ENCODE measurements at places on chromosomes 2 and 18.

DNA sequence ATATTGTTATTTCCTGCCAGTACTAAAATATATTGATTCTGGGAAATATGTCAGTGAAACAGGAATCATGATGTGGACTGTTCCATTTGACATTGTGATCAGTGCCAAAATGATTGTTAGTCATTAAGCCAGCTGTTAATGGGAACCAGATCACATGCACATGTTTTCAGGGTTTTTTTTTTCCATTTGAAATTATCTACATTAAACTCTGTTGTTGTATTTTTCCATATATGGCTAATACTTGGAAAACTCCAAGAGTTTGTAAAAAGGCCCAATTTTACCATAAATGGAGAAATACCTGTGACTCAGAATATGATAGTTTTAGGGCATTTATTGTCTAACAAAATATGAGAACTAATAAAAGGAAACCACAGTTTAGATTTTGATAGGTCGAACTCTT, 13.4 kb downstream of the ITGAV start:
- no peak for DNase-seq

DNA sequence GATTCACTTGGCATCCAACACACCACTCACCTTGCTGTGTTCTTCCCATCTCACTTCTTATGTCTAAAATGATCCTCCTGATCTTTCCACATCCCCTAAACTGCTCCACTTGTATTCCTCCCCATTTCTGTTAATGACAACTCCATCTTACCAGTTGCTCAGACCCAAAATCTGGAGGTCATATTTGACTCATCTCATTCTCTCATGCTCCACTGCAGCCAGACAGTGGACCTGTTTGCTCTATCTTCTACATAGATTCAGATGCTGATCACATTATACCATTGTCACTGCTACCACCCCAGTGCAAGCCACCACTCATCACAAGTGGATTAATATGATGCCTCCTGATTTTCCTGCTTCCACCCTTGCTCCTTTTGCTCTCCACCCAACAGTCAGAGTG, 7.9 kb upstream of the NABP1 start:
- no peak for DNase-seq

- DNase-seq: no peak
Measured at GRCh38 chr2:73985308-73986084, 786 bp downstream of the TET3 start.

GRCh38 chr2:69601179-69601612, 42.3 kb downstream of the AAK1 start:
- DNase-seq: peak; percentile 83

GRCh38 chr18:14974088-14974487, 226.1 kb downstream of the ANKRD30B start:
- DNase-seq: no peak

GRCh38 chr2:8983571-8983970, 19.9 kb downstream of the MBOAT2 start:
- no peak for DNase-seq

DNA sequence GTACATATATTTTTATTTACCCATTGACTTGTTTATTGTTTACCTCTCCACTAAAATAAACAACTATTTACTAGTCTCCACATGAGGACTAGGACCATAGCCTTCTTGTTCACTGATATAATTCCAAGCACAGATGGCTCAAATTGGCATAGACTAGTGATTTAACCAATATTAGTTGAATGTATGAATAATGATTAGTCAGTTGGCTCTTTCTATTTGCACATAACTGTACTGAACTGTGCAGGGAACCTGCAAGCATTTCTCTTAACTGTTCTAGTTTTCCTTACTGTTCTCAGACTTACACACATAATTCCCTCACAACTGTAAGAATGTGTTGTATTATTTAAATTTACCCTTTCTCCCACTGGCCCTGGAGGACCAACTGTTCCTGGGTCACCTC, 91.9 kb downstream of the COL3A1 start:
- no peak for DNase-seq

All from non-pigmented ciliary epithelial cell (primary cell).